Glutamatergic neuron (in vitro differentiated cells): ENCODE measurements at places on chromosomes 7 and 10. TPM values are rescaled to one million over a fixed set of nuclear protein-coding genes. Genes with fewer than 3 reads are reported as not detected.

Gene CAMK2B
- total RNA-seq, result 55.1 TPM

Gene CACNA2D1
- total RNA-seq, result 258 TPM

Gene PLA2G12B
- not detected for total RNA-seq

Gene ARHGEF5
- total RNA-seq, result 0.93 TPM

Gene MYL7
- 7.6 TPM for total RNA-seq
